Liver (tissue), 10 donors: ENCODE measurements at places on chromosomes 1 and 21. TPM values are rescaled to one million over a fixed set of nuclear protein-coding genes. Genes with fewer than 3 reads are reported as not detected.

Gene IGFN1
- total RNA-seq = 0.08 TPM

DNA sequence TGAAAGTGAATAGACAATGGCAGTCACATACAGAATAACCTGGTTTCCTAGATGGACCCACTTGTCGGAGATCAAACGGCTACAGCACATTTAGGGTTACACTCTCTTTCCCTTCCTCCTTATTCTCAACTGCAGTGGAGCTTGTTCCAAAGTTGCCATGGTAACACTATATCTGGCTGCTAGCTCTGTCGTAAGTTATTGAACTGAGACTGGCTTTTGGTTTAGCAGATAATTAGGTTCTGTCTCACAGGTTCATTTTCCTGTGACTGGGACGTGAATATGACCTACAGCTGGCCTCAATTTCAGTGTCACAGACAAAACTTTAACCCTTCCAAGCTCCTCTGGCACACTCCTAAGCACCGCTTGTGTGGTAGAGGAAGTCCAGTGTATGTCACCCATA is 875.8 kb downstream of the USP25 start:
- no peak for DNase-seq

GRCh38 chr1:27133991-27134390 is 20.9 kb downstream of the SLC9A1 start:
- no peak for DNase-seq

GRCh38 chr1:77832901-77833300 is 53.5 kb downstream of the MIGA1 start:
- no peak for DNase-seq

DNA sequence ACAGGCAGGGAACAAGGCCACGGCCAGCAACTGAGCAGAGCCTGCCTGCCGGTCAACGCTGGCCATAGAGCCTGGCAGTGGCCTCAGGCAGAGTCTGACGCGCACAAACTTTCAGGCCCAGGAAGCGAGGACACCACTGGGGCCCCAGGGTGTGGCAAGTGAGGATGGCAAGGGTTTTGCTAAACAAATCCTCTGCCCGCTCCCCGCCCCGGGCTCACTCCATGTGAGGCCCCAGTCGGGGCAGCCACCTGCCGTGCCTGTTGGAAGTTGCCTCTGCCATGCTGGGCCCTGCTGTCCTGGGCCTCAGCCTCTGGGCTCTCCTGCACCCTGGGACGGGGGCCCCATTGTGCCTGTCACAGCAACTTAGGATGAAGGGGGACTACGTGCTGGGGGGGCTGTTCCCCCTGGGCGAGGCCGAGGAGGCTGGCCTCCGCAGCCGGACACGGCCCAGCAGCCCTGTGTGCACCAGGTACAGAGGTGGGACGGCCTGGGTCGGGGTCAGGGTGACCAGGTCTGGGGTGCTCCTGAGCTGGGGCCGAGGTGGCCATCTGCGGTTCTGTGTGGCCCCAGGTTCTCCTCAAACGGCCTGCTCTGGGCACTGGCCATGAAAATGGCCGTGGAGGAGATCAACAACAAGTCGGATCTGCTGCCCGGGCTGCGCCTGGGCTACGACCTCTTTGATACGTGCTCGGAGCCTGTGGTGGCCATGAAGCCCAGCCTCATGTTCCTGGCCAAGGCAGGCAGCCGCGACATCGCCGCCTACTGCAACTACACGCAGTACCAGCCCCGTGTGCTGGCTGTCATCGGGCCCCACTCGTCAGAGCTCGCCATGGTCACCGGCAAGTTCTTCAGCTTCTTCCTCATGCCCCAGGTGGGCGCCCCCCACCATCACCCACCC is at the start of gene TAS1R3:
Gene TAS1R3 (plus strand): TSS at position 213 of the 898 bp plus-strand sequence. CDS start 66 bp downstream, at position 279.
- DNase-seq = no peak

DNA sequence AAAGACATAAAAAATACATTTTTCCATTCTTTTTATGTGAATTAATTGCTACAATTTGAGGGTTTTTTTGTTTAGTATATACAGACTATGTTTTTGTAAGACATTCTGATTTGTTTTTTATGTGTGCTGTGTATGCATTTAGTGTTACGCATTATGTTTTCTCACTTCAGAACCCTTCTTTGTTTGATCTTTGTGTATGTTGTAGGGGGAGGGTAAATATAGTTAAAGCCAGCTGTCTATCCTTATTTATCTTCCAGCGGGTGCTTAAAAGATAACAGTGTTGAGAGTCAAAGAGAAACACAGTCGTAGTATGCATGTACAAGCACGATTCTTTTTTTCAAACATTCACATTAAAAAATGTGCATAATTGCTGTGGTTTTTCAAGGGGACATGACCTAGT is 97.5 kb upstream of the KIAA1614 start:
- no peak for DNase-seq

DNA sequence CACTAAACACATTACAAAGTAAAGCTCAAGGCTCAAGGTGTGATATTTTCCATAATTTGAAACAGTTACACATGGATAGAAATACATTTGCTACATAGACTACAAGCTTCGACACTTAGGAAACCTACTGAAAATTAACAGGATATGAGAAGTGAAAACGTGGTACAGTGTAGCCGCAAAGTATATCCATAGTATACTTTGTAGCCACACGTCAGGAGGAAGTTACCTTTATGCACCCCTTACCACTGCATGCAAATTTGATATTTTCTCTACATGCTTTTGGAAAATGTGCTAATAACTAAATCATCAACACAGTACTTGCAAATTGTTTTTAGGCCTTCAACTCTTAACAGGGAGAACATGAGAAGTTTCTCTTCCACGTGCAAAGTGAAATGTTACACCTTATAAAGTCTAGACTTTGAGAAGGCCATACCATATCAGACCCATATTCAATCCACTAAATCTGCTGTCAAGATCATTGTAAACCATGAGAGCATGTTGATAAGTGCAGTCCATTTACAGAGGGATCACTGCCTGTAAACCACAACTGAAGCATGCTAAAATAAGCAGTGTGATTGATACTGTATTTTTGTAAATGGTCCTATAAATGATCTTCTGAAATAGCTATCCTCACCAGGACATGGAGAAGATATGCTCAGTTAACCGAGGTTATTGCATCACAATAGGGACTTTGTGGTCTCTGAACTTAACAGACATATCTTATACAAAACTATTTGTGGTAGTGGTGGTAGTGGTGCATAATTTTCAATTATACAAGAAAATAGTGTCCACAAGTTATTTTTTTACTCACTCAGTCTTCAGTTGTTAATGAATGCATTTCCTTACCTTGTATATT is 64.7 kb downstream of the VAV3 start:
- no peak for DNase-seq

DNA sequence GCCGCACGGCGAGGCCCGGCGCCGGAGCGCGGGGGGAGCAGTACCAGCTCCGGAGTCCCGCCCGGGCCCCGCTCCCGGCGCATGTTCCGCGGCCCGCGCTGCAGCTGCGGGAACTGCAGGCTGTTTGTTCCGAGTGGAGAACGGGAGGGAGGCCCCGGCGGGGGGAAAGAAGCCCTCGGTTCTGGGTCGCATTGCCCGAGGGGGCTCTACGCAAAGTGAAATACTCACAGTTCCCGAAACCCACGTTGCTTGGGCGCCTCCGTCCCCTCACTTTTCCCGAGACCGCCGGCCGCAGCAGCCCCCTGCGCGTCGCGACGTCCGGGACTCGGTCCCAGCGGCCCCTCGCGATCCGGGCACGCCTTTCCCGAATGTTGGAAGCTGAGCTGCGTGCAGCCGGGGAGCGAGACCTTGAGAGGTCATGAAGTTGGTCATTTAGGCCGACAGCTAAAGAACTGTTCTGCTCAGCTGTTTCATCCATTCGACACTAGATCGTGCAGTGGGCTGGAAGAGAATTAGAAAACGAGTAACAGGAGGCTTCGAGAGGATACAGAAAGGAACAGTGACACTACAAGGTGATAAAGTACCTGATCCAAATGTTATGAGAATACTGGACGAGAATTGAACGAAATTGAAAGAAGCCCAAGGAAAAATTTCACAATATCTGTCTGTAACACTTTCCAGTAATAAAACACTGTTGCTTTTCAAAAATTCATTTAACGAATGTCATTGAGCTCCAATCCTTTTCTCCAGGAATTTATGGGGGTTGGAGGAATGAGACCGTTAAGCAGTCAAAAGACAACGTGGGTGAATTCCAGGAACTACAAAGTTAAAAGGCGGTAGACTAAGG is 657 bp upstream of the LIN9 start:
- no peak for DNase-seq

- DNase-seq = no peak
These were observed 35.0 kb upstream of the VWA5B1 start for GRCh38 chr1:20255666-20256065.

DNA sequence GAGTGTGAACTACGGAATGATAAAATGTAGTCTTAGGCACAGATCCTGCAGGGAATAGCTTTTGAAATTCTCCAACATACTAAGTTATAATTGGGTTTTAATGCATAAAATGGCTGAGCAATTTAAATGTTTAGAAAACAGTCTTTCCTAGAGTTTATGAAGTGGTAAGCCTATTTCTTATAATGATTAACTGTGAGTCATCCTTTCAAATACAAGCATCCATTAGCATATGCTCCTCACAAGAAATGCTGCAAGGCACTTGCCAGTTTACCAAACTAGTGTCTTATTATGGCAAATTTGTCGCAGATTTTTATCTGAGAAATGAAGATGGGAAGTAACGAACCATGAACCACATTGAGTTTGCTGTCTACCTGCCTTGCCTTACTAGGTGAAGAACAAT is 101.3 kb upstream of the ESRRG start:
- no peak for DNase-seq

Gene NDUFS5
- 213 TPM for total RNA-seq

GRCh38 chr1:172135076-172135672 is 285.3 kb upstream of the C1orf105 start:
- no peak for DNase-seq

- DNase-seq = no peak
These were observed 4.4 kb downstream of the CYB561D1 start for GRCh38 chr1:109498161-109498801.

Gene GBP7
- total RNA-seq = 0.89 TPM

Gene TRIM17
- not detected for total RNA-seq

DNA sequence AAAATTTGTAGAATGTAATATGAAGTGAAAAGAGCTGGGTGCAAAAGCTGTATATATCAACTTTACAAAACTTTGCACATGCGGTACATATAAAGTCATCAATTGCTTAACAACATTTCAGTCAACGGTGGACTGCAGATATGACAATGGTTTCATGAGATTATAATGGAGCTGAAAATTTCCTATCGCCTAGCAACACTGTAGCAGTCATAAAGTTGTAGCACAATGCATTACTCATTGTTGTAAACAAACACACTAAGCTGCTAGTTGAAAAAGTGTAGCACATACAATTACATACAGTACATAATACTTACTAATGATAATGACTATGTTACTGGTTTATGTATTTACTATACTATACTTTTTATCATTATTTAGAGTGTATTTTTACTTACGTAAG is 64.0 kb downstream of the RGS7 start:
- DNase-seq = no peak

Gene CGN
- total RNA-seq = 48.9 TPM

DNA sequence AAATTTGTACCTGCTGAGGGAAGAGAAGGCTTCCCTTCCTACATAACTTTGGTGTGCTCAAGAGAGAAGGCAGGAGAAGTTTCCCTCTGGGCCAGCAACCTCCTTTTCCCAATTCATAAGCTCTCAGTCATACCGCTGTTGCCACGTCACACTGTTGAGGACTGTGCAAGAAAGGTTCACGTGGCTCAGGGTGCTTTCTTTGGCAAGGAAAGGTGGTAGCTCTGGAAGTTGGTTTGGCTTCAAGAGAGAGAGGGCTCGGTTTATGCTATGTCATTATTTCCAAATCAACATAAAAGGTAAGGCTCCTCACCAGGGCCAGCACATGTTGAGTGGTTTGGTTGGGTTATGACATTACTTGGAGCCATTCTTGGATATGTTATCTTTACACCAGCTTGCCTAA is 77.3 kb downstream of the TNFSF18 start:
- no peak for DNase-seq

DNA sequence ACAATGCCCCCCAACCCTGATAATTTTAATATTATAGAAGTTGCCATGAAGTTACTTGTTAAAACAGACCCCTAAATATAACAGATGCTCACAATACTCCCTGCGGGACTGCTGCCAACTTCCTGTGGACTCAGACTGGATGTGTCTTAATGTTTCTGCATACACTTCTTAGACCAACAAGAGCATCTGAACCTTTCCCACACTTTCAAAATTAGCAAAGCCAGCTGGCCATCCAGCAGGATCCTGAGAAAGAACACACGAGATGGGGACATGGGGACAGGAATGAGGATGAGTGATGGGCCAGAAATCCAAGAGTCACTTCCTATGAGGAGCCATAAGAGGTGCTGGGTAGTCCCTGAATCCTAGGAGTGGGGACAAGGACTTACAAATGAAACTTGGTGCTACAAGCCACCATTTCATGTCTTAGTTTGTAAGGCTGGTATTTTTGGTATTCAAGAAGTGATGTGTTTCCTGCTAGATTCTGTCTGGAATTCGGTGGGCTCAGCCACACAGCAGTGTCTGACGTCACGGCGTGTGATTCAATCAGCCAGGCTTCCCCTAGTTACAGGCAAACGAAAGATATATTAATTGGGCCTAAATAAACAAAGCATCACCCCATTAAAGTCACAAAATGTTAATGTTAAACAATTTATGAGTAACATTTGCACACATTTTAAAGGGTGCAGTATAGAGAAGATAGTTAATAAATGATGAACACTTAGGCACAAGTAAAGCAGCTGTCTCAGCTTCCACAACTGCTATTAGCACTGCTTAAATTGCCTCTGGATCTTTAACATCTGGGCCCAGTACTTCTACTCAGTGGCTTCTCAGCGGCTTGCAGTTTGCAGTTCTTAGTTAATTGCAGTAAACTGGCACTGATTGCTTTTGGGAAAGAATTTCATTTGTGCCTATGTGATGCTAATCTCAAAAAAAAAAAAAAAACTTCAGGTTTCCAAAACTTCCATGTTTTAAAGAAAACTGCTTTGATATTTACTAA is 41.2 kb upstream of the RGS8 start:
- no peak for DNase-seq

- no peak for DNase-seq
These were observed 60.8 kb downstream of the FASLG start for GRCh38 chr1:172719694-172720138.

DNA sequence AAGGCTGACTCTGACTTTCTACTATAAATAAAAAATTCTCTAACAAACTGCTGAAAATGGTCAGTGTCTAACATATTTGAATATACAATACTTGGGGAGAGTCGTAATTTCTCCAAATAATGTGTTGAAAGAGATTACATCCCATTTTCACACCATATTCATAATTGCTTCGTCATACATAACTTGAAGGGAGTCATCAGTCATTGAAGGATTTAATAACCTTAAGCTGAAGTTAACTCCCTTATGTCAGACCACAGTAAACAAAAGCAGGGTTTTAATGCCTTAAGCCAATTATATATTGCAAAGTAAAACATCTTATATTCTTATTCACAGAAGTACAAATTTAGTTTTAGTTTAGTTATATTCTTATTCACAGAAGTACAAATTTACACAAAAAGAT is 129.9 kb downstream of the RERE start:
- no peak for DNase-seq

Gene PGLYRP4
- not detected for total RNA-seq

Gene FMO3
- 11.1 TPM for total RNA-seq

Gene FCGR2B
- total RNA-seq = 31.6 TPM

- DNase-seq = no peak
These were observed 119.8 kb downstream of the PLA2G4A start for GRCh38 chr1:186948535-186948934.

Gene MNDA
- 4.9 TPM for total RNA-seq
